CD8-positive, alpha-beta T cell (primary cell): ENCODE measurements at places on chromosomes 11 and 22. TPM values are rescaled to one million over a fixed set of nuclear protein-coding genes. Genes with fewer than 3 reads are reported as not detected.

CASP1 gene
- 11.3 TPM for total RNA-seq

KCNK7 gene
- 11.1 TPM for total RNA-seq

FKBP2 gene
- total RNA-seq, result 19.4 TPM

C11orf87 gene
- total RNA-seq, result not detected

SLC7A4 gene
- not detected for total RNA-seq

GRM5 gene
- total RNA-seq, result not detected

RAPSN gene
- 0.84 TPM for total RNA-seq

SMCO4 gene
- total RNA-seq, result not detected

SPTBN2 gene
- total RNA-seq, result not detected

DDX25 gene
- total RNA-seq, result not detected

TTC36 gene
- total RNA-seq, result 0.65 TPM

OR8D4 gene
- total RNA-seq, result not detected

CARD18 gene
- not detected for total RNA-seq

SLC15A3 gene
- 6.3 TPM for total RNA-seq

IGSF9B gene
- total RNA-seq, result 10.1 TPM

SPCS2 gene
- 38.1 TPM for total RNA-seq

SCN3B gene
- total RNA-seq, result not detected

ARHGAP20 gene
- 0.06 TPM for total RNA-seq

DTX4 gene
- total RNA-seq, result 0.97 TPM

MRGPRE gene
- total RNA-seq, result not detected

MRGPRX3 gene
- not detected for total RNA-seq

DCDC1 gene
- total RNA-seq, result 0.19 TPM

LRRC75B gene
- total RNA-seq, result not detected

ELFN2 gene
- total RNA-seq, result not detected

DKK3 gene
- 5.5 TPM for total RNA-seq

LGR4 gene
- total RNA-seq, result 0.22 TPM

TMEM151A gene
- total RNA-seq, result 0.19 TPM

CRACR2B gene
- total RNA-seq, result 0.81 TPM

SLC22A12 gene
- total RNA-seq, result not detected

EMSY gene
- total RNA-seq, result 19.8 TPM

OR10G7 gene
- not detected for total RNA-seq

TBC1D22A gene
- total RNA-seq, result 27.4 TPM

PANX2 gene
- total RNA-seq, result not detected

PLAAT5 gene
- total RNA-seq, result not detected

SAA4 gene
- total RNA-seq, result not detected

UBQLNL gene
- total RNA-seq, result 0.47 TPM
